Osteoblast (primary cell): ENCODE measurements at places on chromosomes 3 and 15. TPM values are rescaled to one million over a fixed set of nuclear protein-coding genes. Genes with fewer than 3 reads are reported as not detected.
A peak's percentile ranks its signal among the peaks of the same experiment; 100 is the strongest.

DNA sequence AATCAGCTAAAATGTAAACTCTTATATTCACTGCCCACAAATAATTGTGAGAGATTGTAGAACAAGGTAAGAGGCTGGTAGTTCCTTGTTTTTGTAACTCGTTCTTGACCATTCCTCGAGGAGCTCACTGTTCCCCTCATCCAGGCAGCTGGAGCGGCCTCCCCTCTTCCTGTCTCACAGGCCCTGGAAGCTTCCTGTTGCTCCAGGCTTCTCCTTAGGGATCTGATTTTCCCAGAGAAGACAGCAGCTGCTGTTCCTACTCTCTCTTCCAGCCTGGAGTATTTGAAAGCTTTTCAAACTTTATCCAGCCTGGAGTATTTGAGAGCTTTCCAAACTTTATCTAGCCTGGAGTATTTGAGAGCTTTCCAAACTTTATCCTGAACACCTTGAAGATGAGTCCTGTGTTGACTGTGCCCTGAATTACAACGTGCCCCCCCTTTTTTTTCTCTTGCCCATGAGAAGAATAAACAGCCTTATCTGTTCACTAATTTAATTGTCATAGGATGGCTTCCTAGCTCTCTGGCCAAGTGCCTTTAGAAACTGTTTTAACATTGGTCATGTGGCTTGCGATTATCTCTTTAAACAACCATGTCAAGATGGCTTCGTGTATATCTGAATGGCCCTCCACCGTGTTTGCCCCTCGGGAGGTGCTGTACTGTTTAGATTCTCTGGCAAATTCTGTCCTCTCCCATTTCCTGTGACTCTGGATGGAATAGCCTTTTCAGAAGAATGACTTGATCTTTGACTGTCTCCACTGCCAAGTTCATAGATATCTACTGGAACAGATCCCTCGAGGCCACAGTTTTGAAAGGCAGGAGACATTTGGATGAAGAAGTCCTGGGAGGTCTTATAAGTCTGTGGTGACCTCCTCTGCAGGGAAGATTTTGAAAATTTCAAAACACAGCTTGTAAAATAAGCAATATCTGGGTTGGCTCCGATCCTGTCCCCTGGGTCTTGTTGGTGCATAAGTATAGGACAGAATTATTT lies 4.8 kb downstream of the ADAMTSL3 start:
- no peak overlapping the region for H3K27ac ChIP-seq
- no peaks in the 10 kb centered on the region for H3K36me3 ChIP-seq
- H3K27me3 ChIP-seq, result peaks cover 19% of the 10 kb centered on the region
- H3K4me3 ChIP-seq, result no peak overlapping the region

DNA sequence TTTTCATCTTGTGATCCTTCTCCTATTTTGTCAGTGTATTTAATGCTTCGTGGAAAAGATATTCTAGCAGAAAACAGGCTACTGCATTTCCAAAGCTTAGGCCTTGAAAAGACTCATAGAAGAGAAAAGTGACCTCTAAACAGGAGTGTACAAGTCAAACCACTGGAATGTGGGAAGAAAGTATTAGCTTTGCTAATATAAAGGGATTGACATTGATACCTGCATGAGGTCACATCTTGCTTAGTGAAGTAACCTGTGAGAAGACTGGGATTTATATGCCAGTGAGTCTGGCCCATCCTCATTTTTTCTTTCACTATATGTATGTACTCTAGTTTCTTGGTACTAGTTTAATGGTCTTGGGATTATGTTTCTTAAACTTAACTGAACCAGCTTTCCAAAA lies 132.9 kb upstream of the TMC3 start:
- H3K27me3 ChIP-seq, result no peaks in the 10 kb centered on the region
- no peak for DNase-seq
- H3K27ac ChIP-seq, result no peak overlapping the region
- H3K36me3 ChIP-seq, result no peaks in the 10 kb centered on the region
- H3K4me3 ChIP-seq, result no peak overlapping the region

DNA sequence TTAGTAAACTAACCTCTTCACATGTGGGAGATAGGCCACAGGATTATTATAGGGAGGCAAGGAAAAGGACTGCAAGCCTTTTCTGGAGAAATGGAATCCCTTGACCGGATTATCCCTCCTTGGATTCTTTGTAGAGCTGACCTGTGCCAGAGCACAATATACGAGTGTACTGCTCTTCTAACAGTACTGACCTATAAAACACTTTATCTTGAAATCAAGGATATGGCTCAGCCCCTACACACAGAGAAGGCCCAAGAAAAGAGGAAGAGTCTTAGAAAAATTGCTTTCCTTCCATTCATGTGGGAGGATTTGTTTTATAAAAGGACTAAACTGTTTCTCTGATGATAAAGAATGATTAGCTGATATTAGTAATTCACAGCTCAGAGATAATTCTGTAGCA lies 42.2 kb downstream of the DMXL2 start:
- H3K27me3 ChIP-seq, result no peaks in the 10 kb centered on the region
- no peaks in the 10 kb centered on the region for H3K36me3 ChIP-seq
- H3K4me1 ChIP-seq, result peaks cover 4% of the 10 kb centered on the region
- DNase-seq, result no peak
- H3K4me3 ChIP-seq, result no peak overlapping the region
- H3K27ac ChIP-seq, result no peak overlapping the region

DNA sequence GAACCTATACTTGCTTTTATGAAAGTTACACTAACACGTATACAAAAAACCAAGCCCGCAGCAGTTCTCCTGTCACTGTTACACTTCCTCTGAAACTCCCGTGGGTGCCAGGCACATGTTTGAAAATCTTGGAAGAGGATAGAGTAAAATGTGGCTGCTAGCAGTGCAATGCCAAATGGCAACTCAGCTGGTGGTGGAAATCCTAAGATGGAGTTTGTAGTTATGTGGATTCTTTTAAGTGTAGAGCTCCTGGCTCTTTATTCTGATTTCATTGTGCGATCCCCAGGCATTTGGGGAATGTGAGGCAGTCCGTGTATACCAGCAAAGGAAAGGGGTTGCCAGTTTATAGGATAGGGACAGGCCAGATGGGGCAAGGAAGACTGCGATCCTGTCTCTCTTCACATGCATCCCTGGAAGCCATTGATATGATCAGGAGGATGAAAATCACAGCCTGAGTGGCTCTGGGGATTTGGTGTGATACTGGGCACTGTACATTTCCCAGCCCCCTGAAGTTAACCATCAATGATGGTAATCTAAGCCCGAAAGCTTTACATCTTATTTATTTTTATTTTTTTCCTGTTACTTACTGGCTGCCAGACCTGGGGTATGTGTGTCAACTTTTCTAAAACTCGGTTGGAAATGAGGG lies 1.1 kb downstream of the STAC start:
- no peaks in the 10 kb centered on the region for H3K36me3 ChIP-seq
- no peak for DNase-seq
- peaks cover 2% of the 10 kb centered on the region for H3K27me3 ChIP-seq
- H3K27ac ChIP-seq, result no peak overlapping the region
- H3K4me1 ChIP-seq, result no peaks in the 10 kb centered on the region
- H3K4me3 ChIP-seq, result peak overlapping the region; percentile 54

The SKOR1 gene
- 0.29 and 0.36 TPM in 2 replicates for total RNA-seq
